ENCODE measurements at places on chromosomes 5 and 9.

GRCh38 chr5:89267788-89268187 lies 384.8 kb upstream of the MEF2C start:
- DNase-seq, result no peak

- no peak for DNase-seq
Observed at GRCh38 chr5:58641533-58641932, 58.7 kb downstream of the RAB3C start.

- no peak for DNase-seq
Observed at GRCh38 chr5:32471784-32472183, 27.2 kb upstream of the ZFR start.

- no peak for DNase-seq
Observed at GRCh38 chr5:157900644-157901043, 41.7 kb upstream of the CLINT1 start.

GRCh38 chr5:131459216-131459615 lies 175.8 kb downstream of the RAPGEF6 start:
- no peak for DNase-seq

DNA sequence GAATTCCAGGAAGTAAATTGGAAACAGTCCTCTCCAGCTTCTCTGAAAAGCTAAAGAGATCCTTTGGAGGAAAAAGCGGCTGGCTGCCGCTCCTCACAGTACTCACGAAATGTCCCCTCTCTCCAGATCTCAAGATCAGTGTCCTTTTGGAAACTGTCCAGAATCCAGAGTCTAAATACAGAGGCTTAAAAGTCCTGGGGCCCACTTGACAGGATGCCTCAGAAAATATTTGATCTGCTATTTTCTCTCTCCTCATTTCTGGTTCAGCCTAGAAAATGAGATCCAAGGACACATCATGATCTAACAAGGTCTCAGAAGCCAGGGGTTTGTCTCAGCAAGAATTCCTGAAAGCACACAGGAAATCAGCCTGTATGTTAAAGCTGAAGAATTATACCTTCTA lies 7.2 kb downstream of the C1QTNF2 start:
- DNase-seq, result no peak

DNA sequence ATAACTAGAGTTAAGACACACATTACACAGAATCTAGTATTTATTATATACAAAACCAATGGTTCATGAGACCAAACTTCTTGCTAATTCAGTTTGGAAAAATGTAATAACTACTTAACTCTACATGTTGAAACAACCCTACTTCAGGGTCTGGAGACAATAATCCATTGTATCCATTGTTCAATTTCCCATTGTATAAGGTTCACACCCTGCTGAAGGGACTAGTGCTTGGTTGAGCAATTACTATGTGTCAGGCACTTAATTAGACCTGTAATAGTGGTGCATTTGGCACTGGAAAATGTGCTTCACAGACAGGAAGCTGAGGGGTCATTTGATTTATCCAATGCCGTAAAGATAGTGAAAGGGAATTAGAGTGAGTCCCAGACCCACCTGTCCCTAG lies 114.3 kb upstream of the PAPPA start:
- no peak for DNase-seq

- no peak for DNase-seq
Observed at GRCh38 chr5:98540056-98540455, 233.4 kb upstream of the RGMB start.

DNA sequence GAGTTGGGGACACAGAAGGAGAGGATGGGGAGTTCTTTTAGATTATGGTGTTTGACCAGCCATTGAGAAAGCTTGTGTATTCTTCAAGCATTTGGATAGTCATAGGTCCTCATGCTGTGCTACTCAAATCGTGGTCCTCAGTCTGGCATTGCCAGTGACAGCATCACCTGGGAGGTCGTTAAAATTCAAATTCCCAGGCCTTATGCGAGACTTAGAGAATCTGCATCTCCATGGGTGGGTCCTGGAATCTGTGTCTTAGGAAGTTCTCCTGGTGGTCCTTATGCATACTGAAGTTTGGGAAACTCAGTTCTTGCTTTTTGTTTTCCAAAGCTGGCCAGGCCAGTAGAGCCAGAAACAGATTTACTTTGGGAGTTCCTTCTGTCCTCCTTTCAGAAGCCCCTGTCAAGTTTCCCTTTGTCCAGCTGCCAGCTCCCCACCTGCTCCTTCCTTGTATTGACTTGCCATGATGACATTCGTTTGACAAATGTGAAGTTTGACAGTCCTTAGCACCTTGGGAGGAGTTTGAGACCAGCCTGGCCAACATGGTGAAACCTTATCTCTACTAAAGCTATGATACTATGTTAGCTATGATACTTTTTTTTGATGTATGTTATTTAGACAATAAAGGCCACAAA lies 95.6 kb downstream of the PALM2AKAP2 start:
- no peak for DNase-seq

- no peak for DNase-seq
Observed at GRCh38 chr5:3999929-4000328, 404.3 kb downstream of the IRX1 start.

DNA sequence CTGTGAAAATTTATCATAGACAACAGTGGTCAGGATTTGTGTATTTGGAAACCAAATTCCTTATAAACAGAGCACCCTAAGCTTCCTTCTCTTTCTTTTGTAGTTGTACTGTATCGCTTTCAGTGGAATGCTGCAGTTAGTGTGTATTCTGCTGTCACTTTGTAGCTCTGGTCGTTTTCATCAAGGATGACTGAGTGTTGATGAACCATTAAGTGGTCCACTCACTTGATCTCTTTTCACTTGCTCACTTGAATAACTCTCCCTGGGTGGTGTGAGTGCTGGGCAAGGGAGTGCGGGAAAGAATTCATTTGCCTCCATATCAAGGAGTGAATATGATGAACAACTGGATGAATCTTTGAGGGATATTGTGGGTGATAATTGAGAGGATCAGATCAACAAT lies 1225.7 kb upstream of the WWC1 start:
- DNase-seq, result no peak

- no peak for DNase-seq
Observed at GRCh38 chr5:17180864-17181723, 36.3 kb upstream of the BASP1 start.

GRCh38 chr9:21778304-21778703 lies 24.1 kb upstream of the MTAP start:
- no peak for DNase-seq

DNA sequence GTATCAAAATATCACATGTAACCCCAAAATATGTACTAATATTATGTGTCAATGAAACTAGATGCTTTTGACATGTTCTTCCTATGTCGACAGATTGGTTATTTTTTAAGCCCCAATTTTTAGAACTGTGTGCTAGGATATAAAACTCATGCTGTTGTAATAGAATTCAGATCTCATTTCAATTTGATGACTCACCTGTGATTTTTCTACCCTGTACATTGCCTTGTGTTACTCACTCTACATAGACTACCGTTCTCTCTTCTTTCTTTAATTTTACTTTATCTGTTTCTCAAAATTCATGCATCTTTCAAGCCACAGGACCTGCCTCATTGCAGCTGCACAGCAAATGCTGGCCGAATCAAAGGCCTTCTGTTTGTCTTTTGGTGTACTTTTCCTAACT lies 284.5 kb downstream of the MAT2B start:
- DNase-seq, result no peak

- no peak for DNase-seq
Observed at GRCh38 chr9:4102078-4102477, 197.8 kb downstream of the GLIS3 start.

GRCh38 chr5:169263591-169263990 lies 37.3 kb downstream of the SLIT3 start:
- DNase-seq, result no peak

- DNase-seq, result no peak
Observed at GRCh38 chr9:26756881-26757280, 135.7 kb downstream of the CAAP1 start.

- DNase-seq, result no peak
Observed at GRCh38 chr9:131776473-131776872, 36.6 kb upstream of the RAPGEF1 start.

GRCh38 chr9:117616431-117616831 lies 87.8 kb upstream of the TLR4 start:
- DNase-seq, result no peak

DNA sequence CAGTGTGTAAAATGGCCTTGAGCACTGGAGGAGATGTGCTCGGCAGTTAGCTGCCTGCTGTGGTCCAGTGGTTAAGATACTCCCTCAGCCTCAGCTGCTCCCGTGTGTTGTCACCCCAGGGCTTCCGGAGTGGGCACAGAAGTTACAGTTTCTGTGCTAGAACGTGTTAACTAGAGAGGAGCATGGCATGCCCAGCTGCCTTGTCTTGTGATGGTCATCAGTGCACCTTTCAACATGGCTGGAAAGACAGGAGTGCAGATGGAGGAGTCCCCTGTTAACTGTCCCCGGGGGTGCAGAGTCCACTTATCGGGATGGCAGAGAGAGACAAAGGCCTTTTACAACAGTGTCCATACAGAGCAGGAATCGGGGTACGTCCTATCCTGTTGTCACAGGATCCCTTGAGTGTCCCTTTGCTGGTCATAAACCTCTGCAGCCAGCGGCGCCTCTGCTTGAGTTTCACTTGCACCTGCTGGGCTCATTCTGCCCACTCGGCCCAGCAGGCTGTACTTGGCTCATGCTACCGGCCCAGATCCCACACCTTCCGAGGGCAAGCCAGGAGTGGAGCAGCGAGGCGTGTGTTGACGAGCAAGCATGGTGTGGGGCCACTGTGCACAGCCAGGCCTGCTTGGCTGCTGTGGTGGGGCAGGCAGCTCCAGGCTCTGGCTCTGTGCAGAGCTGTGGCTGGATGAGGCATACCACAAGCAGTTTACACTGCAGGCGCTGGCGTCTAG lies 112.6 kb downstream of the EHMT1 start:
- no peak for DNase-seq

All from NCI-H510A (cell line).